ENCODE measurements at places on chromosomes 11 and 22. TPM values are rescaled to one million over a fixed set of nuclear protein-coding genes. Genes with fewer than 3 reads are reported as not detected.

DNA sequence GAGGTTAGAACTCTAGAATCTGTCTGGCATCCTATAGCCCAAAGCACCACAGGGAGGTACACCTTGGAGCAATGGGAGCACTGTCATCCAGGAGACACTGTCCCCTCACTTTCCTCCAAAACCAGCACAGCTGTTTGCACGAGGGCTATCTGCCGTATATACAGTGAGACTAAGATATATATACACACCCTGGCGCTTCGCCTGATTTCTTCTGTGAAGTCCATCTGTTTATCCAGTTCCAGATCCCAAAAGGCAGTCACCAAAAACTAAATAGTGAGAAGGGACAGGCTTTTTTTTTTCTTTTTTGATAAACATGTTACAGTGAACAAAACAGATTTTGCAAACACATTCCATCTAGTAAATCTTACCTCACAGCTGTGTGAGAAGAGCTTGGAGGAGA, 68.5 kb downstream of the ARFGAP2 start:
- no peak for DNase-seq

GRCh38 chr22:30689622-30690021, 5.1 kb upstream of the OSBP2 start:
- no peak for DNase-seq

GRCh38 chr11:126800009-126800408, 200.6 kb downstream of the KIRREL3 start:
- DNase-seq = no peak

GRCh38 chr11:15186146-15186545, 71.4 kb downstream of the INSC start:
- DNase-seq = no peak

The CD6 gene
- total RNA-seq = 0.19 TPM

Measured in H1 (cell line).